ENCODE measurements at places on chromosomes 1 and 21.
A peak's percentile ranks its signal among the peaks of the same experiment; 100 is the strongest.

DNA sequence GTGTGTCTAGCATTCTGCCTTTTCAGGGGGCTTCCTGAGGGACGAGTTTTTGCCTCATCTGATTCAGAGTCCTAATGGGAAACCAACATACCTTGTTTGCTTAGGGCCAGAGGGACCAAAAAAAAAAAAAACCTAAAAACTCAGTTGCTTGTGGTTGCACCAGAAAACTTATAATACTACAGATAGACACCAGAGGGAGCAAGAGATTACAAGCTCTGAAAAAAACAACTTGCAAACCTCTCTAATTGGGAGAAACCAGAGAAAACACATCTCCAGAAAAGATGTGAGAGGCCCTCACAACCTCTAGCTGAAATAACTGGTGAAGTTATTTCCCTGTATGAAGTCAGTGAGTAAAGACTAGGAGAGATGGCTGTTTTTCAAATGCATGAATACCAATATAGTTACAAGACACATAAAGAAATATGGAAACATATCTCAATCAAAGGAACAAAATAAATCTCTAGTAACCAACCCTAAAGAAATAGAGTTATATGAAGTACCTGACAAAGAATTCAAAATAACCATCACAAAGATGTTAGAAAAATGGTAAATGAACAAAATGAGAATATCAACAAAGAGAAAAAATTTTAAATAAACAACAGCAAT, 233.7 kb upstream of the NFIA start:
- peak; percentile 34 for DNase-seq

GRCh38 chr1:184002071-184002470, 35.5 kb downstream of the COLGALT2 start:
- DNase-seq, result no peak

- DNase-seq, result no peak
These were observed 70.6 kb downstream of the OBSCN start for GRCh38 chr1:228278432-228278941.

DNA sequence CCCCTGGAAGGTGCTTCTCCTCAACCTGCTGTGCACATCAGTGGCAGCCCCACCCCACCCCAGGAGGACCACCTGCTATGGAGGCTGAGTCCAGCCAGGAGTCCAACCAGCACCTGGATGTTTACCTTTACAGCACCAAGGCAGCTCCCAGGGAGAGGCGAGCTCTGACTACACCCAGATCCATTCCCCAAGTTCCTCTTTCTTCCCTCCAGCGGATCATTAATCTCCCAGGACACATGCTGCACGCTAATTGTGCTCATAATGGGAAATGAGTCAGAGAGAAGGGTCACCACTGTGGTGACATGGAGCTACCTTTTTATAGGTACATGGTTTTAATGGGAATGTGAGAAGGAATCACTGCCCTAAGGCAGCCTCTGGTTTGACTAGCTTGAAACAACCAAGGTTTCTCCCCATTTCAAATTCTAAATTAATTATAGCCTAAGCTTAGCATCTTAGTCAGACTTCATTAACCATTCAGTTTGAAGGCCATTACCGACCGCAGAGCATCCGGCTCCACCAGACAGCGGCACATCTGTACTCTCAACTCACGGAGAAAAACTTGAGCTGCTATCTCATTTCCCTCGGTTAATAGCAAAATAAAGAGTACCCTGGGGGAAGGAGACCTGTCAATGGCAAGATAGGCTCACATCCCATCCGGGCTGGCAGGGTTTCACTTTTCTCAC, 173.1 kb upstream of the GALNT2 start:
- no peak for DNase-seq

GRCh38 chr1:235917267-235917811, 50.6 kb upstream of the LYST start:
- DNase-seq, result peak; percentile 75

DNA sequence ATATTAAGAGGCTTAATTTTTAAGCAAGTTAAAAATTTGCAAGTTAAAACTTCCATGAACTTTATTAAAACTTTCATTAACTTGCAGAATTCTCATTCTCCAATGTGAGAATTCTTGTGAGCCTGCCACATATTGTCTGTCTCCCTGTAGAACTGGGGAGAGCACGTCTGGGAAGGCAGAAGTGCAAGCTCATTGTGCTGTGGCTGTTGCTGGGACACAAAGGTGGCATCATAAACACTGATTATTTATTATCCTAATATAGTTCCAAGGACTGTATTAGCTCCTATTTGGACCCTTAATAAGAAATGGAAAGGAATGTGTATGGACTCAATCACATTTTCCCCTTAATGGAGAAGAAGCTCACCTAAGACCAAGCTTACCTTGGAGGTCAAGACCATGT, 68.7 kb upstream of the MROH9 start:
- DNase-seq, result no peak

GRCh38 chr1:1470626-1471388, 758 bp upstream of the ATAD3B start:
- no peak for DNase-seq

- DNase-seq, result no peak
These were observed 2.5 kb downstream of the LMX1A start for GRCh38 chr1:165353731-165354671.

DNA sequence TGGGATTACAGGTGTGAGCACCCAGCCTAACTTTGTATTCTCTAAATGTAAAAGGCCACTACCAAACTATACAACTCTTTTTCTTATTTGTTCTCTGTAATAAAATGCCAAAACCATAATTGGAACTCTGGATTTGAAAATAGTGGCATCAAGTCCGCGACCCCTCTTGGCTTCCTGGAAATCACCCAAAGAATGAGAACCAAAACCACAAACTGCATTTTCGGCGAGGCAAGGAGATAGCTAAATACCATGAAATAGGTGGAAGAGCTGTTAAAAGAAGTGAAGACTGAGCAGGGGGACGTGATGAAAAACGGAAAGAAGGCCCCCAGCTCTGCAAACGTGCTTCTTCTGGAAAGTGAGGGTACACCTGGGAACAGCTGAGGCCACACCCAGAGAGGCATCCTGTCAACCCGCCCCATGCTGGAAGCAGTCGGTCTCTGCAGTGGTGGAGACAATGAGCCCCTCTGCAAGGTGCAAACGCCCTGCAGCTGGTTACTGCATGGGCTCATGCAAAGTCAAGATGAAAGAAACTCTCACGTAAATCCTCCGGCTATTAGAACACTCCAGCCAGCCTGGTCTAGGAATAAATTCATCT, 22.5 kb downstream of the VPS26C start:
- no peak for DNase-seq

DNA sequence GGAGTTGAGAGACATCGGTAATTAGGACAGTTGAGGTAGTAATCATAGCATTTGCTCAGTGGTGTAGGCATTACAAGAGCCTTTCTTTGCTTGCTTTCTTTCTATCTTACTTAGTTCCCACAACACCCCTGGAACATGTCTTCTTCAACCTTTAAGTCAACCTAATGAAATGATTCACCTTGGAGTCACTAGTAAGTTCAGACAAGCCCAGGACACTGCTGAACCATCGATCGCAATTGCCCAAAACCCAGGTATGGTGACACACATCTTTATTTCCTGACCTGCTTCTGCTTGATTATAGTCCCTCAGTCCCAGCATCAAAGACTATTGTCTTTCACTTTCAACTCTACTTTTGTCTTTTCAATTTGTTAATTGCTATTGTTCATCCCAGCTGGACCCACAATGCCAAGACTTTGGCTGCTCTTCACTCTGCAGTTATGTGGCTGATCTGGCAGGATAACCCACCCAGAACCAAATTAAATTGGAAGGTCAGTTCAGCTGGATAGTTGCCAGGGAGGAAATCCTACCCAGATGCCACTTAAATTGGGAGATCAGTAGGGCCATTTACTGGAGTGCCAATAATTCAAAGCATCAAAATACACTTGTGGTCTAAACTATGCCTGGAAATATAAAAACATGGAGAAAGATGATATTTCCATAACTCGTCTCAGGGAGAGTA, 272.9 kb downstream of the RWDD3 start:
- no peak for DNase-seq

DNA sequence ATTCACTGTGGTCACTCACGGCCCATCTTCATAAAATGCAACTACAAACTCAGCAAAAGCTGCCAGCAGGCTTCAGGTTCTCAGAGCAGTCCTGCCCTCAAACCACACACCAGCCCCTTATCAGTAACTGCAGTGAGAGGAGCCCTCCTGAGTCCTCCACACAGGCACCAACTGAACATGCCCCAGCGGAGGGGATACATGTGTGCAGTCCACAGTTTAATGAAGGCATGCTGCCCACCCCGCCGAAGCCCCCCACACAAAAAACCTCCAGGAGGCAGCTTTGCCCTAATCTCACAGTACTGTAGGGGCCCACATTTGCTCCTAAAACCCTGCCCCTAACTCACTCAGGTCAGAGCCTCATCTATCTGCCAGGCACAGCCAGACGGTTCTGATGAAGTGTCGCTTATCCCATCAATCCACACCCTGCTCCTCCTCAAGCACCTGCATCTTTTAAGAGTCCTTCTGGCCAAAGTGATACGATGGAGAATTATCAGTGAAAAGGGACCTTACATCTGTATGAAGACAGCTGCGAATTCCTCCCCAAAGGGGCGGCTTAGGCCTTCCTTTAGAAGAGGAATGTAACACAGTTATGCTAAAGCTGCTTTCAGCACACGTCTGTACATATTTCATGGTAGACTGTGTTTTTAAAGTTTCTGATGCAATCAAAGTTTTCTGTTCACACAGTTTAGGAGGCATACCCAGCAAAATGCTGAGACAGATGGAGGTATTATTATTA, 3.5 kb downstream of the ABCB10 start:
- DNase-seq, result no peak

- DNase-seq, result no peak
These were observed 85.3 kb upstream of the GPR88 start for GRCh38 chr1:100452641-100453040.

DNA sequence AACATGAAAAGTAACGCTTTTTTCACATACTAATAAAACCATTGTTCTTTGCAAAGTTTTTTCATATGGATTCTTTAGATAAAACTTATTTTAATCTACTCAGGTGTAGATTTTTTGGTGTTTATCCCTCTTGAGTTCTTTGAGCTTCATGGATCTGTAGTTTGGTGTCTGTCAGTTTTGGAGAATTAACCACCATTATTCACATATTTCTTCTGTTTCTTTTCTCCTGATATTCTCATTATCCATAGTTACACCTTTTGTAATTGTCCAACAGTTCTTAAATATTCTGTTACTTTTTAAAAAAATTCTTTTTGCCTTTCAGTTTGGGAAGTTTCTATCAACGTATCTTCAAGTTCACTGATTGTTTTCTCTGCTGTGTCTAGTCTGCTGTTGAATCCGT, 18.6 kb downstream of the HS2ST1 start:
- no peak for DNase-seq

DNA sequence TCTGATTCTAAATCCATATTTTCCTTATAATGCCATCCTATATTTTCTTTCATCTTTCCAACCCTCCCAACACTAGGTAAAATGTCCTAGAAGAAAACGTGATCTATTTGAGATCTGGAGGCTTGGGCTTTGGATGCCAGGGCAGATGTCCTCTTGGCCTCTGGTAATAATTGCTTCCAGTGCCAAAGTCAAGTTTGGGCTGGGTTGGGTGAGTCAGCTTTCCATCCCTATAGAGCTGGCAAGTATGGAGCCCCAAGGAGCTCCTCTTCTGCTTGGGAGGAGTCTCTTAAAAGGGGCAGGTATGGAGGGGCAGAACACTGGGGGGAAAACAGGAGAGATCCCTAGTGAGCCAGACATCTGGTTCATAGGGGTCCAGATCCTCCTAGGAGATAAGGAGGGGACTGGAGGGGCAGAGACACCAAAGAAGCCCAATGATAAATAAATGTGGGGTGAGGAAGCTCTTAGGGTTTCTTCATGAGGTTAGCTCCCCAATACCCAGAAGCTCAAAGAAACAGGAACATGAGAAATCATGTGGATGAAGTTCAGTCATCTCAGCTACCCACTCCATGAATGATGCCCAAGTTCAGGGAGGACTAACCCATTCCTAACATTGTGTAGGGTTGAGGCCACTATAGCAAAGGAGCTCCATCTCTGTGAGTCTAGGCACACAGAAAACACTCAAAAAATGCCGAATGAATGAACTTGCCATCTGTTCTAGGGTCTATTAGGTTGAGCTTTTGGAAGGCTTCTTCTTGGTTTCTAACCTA, 3.5 kb downstream of the C1orf116 start:
- no peak for DNase-seq

DNA sequence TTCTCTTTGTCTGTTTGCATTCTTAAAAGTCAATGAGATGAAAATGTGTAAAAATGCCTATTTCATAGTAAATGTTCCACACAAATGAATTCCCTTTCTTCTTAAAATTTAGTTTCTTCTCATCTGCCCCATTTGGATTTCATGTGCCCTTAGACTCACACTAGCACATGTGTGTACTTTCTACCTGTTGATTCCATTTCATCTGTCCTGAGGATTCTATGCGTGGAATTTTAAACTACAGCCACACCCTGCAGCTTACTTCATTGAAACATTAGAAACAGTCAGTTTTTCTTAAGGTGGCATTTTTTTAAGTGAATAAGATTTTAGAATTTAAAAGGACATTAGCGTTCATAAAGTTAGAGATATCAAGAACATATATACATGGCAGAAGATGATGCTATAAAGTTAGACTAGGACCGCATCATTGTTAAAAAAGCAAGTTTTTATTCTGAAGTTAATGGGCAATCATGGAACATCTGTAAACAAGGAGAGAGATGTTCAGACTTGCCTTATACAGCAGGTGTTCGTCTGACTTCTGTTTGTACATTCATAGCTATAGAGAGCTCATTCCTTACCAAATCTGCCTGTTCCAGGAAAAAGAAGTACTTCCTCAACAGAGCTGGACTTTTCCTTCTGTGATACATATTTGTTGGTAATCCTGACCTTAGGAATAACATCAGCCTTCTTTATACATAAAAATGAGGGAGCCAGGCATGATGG, 3.9 kb upstream of the TUT4 start:
- no peak for DNase-seq

- DNase-seq, result no peak
These were observed 9.6 kb downstream of the VPS26C start for GRCh38 chr21:37257511-37257966.

DNA sequence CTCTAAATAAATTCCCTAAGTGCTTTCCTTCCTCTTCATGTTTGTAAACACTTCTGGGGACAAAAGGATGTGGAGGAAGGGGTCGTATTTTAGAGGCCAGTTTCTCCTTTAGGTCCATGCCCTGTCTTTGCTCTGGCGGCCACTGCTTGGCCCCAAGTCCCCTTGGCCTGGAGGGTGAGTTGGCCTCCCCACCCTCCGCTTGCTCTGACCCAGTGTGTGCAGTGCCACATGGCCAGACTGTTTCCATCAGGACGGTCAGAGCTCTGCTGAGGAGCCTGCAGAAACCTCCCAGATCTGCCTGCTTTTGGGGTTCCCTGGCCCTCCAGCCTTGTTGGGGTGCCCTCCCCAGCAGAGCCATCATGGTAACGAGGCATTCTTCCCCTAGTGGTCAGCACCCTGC, 127.8 kb downstream of the CAMTA1 start:
- no peak for DNase-seq

Measured in NCI-H1436 (cell line).